ENCODE measurements at places on chromosomes 5 and 9.

DNA sequence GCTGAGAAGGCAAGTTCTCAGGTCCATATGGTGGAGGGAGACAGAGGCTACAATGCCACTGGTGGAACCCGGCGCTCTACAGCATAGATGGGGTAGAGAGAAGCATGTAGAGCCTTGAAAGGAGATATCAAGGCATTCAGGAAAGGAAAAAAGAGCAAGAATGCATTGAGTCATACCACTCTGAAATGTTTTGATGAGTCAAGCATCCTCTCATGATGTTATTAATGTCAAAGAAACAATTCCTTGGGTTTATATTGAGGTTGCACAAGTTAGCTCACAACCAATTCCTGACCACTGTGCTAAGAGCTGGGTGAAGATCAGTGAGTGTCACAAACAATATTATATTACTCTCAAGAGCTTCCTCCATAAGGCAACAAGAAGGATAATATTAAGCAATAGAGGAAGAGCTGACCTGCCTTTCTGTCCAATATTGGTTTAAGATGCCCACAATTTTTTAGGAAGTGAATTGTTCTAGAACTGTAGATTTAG, 178.0 kb downstream of the RFK start:
- DNase-seq = no peak

DNA sequence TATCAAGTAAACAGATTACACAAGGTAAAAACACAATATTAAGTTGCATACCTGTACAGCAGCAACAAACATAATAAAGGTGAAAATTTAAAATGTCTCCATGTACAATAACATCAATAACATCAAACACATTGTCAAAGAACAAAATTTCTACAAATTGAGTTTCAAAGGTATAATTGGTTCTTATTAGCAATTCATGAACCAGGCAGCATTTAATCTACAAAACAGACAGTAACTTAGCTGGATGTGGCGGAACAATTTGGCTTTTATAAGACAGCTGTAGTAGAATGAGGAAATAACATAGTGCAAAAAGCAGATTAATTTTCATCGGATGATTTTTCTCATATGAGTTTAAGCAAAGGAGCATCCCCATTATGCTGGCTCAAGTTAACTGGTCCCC, 1176.8 kb downstream of the EFNA5 start:
- DNase-seq = no peak

DNA sequence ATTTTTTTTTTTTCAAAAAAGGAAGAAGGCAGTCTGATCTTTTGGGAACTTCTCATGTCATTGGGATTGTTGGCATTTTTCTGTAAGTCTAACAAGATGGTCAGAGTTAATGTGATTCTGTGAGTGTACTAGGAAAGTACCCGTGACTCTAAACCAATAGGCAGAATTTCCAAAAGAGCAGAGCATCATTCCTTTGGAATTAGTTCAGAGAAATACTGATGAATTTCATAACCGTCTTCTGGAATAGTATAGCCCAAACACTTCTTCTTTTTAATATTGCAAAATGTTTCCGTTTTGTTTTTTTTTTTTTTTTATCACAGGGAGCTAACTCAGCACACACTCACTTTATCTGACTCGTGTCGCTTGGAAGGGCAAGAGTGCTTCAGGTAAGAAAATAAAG, 407.4 kb downstream of the DTWD2 start:
- DNase-seq = no peak

- DNase-seq = no peak
Observed at GRCh38 chr5:5588386-5588785, 165.9 kb downstream of the ICE1 start.

GRCh38 chr5:145661737-145662485, 173.2 kb downstream of the PRELID2 start:
- DNase-seq = no peak

DNA sequence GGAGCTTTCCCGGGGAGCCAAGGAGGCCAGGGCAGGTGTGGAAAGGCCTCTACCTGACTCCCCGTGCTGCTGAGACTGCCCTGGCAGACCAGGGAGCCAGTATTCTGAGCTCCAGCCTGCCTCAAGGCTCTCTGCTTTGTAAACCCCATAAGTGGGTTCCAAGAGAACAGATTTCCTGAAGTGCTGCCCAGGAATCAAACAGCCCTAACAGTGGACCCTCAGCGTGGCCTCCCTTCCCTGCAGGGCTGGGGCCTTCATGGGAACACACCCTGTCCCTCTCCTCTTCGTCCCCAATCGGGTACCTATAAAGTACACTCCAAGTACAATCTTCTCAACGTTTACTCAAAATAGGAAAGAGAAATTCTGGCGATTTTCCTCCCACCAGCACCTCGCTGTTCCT, 252.5 kb downstream of the FSTL4 start:
- DNase-seq = no peak

- DNase-seq = no peak
Observed at GRCh38 chr9:14318361-14318760, 4.4 kb upstream of the NFIB start.

GRCh38 chr5:160240350-160240749, 11.0 kb downstream of the FABP6 start:
- no peak for DNase-seq

- no peak for DNase-seq
Observed at GRCh38 chr5:124121198-124121597, 609.2 kb downstream of the CSNK1G3 start.

DNA sequence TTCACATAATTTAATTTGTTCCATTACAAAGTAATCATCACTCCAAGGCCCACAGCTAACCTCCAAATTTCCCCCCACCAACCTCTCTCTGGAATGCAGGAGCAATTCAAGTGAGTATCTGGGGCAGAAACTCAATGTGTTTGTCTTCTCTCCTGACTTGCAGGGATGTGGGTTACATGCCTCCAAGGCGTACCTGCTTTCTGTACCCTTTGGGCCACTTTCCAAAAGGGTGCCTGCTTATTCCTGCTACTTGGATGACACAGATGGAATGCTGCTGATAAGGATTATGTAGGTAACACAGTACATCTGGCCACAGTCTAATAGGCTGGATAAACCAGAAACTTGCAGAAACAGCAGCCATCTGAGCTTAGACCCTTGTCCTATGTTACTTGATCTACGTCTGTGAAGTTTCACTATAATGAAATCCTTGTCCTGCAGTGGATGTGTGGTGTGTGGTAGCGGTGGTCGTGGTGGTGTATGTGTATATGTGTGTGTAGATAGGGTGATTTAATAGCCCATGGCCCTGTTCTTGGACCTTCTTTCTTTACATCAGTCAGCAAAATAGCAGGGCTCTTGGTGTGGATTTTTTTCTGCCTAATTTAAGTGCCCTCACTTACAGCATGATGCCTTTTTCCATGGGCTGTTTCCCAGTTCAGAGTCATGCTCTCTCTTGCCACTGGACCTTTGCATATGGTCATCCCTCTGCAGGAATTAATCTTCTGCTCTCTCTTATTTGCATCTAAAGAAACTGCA, 175.9 kb downstream of the ZDHHC21 start:
- no peak for DNase-seq

- no peak for DNase-seq
Observed at GRCh38 chr5:314676-315487, 6.6 kb upstream of the AHRR start.

GRCh38 chr9:23826120-23826629, at the start of gene ELAVL2:
TSS of gene ELAVL2 (minus strand) at chr9:23826240. CDS start at chr9:23762234, 64,006 bp downstream.
- peak; percentile 88 for DNase-seq

DNA sequence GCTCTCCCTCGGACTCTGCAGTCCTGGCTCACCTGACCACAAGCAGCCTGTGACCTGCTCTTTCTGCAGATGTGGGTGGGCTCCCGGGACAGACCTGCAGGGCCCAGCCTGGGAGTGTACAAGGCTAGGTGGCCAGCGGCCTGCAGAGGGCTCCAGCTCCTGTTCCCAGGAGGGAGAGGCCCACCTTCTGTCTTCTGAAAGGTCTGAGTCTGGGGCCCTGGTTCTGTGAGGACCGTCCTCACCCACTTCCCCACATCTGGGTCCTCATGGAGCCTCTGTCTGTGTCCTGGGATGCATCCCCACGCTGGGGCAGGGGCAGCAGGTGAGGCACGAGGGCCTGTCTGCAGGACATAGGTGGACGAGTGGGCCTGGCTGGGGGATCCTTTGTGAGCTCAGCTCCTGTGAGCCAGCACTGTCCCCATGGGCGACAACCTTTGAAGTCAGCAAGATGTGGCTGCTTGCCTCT, 43.7 kb downstream of the PHF2 start:
- no peak for DNase-seq

GRCh38 chr9:120396418-120396817, 183.5 kb downstream of the CDK5RAP2 start:
- no peak for DNase-seq

DNA sequence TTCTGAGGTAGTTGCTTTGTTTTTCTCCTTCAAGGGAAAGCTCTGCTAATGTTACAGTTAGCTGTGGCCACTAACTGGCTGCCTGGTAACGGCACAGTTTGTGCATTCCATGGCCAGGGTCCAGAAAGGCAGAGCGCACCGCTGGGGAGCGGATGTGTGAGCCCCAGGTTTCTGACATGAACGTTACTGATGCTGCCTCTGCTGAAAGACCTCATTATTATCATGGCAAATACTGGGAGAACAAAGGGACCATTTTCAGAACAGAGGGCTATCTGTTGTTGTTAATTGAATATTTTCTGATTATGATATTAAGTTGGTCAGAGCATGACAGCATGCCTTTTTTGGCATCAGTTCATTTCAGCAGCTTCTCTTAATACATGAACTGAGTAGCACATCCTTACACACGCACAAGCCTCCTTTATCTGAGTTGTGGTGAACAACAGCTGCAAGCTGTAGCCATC, 134.1 kb downstream of the NUDT12 start:
- DNase-seq = peak; percentile 72

DNA sequence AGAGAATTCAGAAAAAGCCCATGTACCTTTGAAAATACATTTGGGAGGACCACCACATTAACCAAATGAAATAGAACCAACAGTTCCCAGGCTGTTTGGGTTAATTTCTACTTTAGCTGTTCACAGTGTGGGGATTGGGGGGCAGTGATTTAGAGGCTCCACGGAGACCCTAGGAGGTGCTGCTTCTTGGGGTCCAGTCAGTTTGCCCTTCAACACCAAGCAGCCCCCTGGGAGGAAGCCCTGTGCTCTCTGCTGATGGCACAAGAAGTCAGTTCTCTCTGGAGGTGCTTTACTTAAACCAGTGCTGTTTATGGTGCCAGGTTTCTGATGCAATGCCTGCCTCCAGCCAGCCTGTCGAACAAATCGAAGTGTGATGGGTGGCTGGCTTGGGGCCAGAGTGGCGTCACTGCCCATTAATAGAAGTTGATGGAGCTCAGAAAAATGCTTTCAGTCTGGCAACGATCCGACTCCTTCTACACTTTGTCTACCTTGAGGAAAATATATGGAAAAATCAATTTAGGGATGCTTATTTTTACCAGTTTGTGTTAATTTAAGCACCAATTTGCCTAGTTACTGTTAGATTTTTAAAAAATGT, 134.0 kb downstream of the SNX18 start:
- peak; percentile 47 for DNase-seq

GRCh38 chr9:35102465-35102768, 514 bp downstream of the STOML2 start:
- no peak for DNase-seq

DNA sequence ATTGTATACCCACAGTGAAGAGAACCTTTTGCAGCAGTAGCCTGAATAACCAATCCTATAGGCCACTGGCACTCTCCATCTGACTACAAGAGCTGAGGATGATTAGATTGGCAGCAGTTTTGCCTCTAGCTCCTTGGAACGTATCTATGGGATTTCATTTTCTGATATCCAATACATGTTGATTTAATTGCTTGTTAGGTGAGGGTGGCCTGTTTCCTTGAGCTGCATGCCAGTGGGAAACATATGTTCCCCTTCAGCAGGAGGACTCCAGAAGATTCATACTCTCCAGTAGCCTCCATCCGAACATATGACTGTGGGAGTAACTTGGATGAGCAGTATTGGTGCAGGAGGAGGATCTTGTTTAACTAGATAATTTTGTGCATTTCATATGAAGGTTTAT, 51.5 kb downstream of the GCNT1 start:
- no peak for DNase-seq

- DNase-seq = no peak
Observed at GRCh38 chr5:15968993-15969392, 210.6 kb downstream of the MARCHF11 start.

DNA sequence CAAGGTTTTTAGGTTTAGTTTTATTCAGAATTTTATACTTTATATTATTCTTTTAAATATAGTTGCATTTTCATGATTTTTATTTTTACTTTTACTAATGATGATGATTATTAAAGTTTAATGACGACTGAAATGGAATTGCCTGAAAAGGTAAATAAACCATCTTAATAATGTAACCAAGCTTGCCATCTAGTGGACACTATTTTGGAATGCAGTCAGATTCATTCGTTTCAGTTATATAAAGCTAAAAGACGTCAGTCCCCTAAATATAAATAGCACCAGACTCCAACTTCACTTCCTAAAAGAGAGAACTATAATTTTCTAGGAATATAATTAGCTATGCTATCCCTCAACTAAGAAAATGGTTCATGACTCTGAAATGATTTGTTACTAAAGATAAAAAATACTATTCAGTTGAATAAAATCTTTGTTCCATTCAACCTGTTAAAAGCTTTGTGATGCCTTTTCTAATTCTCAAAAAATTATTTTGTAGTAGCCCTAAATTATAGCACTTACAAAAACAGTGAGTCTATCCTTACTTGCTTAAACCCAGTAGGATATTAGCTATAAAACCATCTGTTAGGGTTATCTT, 19.9 kb downstream of the ABITRAM start:
- DNase-seq = peak; percentile 67

DNA sequence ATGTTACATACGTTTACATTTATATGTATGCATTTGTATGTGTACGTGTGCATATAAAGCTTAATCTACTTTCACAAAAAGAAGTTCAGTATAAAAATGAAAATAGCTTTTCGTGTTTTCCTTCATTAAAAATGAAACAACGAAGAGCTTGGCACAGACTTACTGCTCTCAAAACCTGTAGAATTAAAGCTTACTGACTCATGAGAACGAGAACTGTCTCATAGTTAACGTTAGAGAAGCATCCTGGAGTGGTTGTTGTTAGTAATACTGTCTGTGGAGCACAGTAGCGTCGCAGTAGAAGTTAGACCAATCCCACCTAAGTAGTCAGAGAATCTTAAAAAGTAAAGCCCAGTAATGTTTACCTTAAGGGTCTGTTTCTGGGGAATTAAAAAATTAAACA, 1.3 kb downstream of the MAT2B start:
- peak; percentile 14 for DNase-seq

GRCh38 chr9:121937240-121937639, 155.9 kb downstream of the TTLL11 start:
- no peak for DNase-seq

GRCh38 chr5:65391591-65391990, 90.1 kb downstream of the ADAMTS6 start:
- no peak for DNase-seq

GRCh38 chr9:76730801-76731200, 33.4 kb upstream of the PCA3 start:
- no peak for DNase-seq

DNA sequence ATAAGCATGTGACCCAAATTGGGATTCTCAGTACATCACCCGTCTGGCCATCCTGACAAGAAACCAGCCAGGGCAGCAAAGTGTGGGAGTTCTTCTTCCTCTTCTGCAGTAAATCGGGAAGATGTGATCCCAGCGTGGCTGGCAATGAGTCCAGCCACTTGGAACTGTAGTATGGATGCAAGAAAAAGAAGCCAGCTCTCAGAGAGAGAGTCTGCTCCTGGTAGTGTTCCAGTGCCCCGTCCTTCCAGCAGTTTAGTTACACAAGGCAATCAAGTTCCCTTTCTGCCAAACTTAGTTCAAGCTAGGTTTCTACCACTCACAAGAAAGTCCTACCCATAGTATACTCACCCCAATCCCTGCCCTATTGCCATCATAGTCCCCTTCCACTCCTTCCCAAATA, 65.6 kb downstream of the CDK5RAP2 start:
- peak; percentile 11 for DNase-seq

GRCh38 chr9:99823681-99824377, 2.1 kb downstream of the NR4A3 start:
- DNase-seq = peak; percentile 26
